ENCODE measurements at places on chromosomes 5 and 9.

- no peak for DNase-seq
Observed at GRCh38 chr5:490116-491106, 33.8 kb downstream of the SLC9A3 start.

GRCh38 chr9:87708986-87709728, 16.8 kb upstream of the CTSL start:
- DNase-seq: no peak

DNA sequence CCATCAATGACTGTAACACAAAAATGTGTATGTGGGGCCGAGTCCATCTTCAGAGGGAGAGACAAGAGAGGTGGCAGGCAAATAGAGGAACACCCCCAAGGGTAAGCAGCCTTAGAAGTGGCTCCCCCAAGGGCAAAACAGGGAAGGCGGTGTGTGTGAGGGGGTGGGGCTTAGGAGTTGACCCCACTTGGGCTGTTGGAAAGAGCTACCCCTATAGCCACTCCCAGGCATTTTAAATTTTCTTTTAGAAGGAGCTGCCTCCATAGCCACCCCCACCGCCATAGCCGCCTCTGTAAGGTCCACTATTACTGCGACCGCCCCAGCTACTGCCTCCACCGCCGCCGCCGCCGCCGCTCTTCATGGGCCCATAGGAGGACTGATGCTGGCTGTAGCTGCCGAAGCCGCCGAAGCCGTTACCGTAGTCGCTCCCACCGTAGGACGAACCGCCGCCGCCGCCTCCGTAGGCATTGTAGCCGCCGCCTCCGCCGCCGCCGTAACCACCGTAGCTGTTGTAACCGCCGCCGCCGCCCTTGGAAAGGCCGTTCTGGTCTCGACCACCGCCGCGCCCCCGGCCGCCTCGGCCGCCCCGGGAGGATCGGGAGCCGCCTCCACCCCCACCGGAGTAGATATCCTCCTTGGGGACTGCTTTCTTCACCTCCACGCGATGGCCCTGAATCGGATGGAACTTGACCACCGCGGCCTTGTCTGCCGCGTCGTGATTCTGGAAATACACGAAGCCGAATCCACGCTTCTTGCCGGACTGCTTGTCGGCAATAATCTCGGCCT, 1.1 kb downstream of the HNRNPA0 start:
- DNase-seq: no peak

DNA sequence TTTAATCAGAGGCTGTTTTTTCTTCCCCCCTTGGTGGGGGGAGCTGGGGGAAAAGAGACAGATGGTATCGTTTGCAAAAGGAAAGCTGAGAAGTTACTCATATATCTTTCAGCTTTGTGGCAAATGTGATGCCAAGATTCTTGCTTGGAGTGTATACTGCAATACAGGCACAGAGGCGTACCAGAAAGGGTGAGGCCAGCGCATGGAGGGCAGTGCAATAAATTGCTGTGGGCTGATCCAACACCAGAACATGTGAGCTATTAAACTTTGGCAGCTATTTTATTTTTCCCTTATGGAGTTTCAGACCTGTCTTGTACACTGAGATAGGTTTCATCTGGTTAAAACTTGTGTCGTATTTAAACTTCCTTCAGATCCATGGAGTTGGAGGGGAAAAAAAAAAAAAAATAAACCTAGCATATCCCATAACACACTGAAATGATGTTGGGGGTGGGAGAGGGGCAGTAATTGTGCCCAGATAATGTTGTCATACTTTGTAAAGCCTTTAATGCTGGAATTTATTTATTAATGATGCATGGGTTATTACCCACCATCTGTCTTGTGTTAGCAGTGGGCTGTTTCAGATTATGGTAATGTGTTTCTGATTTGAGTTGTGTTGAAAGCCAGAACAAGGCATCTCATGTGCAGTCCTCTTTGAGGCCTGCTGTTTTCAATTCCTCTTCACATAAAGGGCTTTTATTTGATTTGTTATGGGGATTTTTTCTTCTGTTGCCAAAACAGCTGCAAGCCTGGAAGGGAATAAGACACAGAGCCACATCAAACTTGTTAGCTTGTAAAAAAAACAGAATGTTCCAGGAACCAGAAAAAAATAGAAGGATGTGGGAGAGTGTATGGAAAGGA, 891.3 kb downstream of the TLE1 start:
- no peak for DNase-seq

GRCh38 chr9:109953300-109953699, 173.3 kb downstream of the PALM2AKAP2 start:
- no peak for DNase-seq

DNA sequence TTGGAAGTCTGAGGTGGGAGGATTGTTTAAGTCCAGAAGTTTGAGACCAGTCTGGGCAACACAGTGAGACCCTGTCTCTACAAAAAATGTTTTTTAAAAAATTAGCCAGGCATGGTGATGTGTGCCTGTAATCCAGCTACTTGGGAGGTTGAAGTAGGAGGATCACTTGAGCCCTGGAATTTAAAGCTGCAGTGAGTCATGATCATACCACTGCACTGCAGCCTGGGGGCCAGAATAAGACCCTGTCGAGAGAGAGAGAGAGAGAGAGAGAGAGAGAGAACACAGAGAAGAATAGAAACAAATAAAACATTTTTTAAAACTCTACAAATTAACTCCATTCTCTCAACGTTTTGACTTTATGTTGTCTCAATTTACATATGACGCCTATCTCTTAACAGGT, 111.8 kb downstream of the BARX1 start:
- no peak for DNase-seq

GRCh38 chr9:81632599-81632998, 56.7 kb downstream of the TLE1 start:
- no peak for DNase-seq

- no peak for DNase-seq
Observed at GRCh38 chr5:159788835-159789331, 127.4 kb upstream of the ADRA1B start.

GRCh38 chr5:97162045-97162444, 19.6 kb upstream of the LIX1 start:
- DNase-seq: peak; percentile 54

DNA sequence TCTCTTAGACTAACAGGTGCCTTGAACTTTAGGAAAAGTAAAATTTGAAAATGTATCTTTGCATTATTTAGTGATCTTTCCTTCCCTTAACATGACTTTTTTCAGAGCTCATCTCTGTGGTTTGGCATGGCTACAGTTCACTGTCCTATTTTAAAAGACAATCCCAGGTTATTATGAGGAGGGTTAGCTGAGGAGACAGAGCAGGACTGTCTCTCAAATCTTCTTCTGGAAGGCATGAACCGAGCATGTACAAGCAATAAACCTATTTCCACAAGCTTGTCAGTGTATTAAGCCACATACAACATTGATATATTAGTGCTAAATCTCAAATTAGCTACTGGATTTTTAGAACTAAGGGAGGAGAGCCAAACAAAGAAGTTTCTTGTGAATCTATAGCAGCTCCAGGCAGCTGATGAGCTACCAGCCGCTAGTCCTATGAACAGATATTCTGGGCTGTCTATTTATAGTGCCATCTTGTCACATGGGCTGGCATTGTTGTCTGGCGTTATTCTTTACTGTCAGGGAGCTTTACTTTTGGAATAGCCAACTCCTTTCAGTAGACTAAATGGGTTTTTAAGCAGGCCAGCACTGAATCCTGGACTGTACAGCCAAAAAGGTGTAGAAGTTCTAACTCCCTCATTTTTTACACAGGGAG, 171.2 kb upstream of the ACTBL2 start:
- DNase-seq: no peak

DNA sequence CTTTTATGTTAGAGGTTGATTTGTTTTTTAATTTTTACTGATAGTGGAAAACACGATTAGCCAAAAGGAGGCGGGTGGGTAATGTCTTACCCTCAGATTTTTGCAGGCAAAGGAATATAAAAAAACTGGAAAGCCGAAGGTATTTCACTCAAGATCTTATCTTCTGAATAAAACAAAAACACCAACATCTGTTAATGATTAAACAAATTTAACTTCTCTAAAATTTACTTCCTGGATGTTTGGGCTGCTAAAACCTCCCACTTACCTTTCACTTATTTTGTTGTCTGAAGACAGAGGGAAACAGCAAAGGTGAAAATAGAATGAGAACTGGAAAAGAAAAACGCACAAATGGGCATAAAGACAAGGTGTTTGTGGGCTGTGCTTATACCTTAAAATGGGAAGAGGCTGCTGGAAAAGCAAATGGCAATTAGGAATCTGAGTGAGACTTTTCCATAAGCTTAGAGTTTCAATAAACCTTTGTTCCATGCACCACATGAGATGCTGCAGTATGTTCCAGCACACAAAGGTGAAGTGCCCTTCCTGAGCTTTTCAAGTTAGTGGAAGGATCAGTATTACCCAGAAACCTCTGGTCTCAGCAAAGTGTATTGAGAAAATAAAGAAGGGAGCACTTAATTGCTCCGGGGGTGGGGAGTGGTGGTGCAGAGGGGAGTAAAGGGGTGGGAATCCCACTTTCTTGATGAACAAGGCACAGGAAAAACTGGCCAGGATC, 298.3 kb downstream of the BNC2 start:
- no peak for DNase-seq

DNA sequence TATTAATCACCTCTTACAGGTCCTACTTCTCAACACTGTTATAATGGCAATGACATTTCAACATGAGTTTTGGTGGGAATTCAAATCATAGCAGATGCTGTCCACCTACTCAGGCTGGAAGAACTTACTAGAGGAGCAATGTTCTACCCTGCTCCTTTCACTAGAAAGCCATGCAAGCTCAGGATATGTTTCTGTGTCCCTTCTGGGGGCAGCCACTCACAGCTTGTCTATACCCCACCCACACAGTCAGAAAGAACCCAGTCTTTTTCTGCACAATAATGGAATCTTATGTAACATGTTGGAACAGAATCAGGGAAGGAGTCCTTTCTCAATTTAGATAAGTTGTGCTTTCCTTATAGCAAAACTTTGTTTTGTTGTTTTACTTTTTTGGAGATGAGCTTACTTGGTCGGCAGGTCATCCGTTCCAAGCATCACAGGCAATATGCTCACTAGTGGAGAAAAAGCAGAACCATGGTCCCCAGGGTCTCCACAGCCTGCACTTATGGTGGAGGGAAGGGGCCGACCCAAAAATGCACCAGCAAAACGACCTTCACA, 53.3 kb upstream of the ICE1 start:
- DNase-seq: no peak

DNA sequence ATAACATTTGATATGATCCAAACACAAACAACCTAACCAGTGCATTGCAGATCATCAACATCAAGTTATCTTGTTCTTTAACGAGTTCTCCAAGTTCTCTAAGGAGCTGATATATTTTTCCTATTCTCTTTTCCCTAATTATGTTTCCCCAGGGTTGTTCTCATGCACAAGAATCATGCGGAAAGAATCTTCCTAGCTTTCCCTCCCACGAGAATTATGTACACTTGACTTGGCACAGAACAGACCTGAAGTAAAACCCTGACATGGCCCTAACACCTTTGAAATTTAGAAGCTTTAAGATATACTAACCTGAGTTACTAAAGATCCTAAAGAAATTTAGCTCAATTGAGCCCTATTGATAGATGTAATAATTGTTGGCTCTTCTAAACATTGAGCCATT, 110.7 kb upstream of the FST start:
- no peak for DNase-seq

GRCh38 chr5:177610131-177610769, 10.3 kb downstream of the B4GALT7 start:
- no peak for DNase-seq

DNA sequence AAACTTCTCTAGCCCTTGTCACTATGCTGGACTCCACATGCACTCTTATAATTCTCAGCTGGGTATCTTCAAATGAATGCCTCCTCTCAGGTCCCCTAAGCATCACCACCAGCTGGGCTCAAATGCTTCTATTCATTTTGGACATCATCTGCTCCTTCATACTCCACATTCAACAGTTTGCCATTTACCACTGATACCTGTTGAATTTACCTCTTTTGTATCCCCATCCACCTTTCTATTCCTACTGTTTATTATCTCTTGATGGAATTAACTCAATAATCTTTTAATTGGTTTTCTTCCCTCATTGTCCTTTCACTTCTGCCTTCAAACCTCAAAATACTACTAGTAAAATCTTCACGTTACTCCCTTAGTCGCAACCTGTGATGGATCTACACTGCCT, 14.5 kb downstream of the RANBP6 start:
- DNase-seq: no peak

GRCh38 chr5:14628346-14628745, 36.2 kb upstream of the OTULIN start:
- DNase-seq: no peak

GRCh38 chr5:160260881-160261815, 31.8 kb downstream of the FABP6 start:
- peak; percentile 60 for DNase-seq

GRCh38 chr9:127714951-127715469, 453 bp downstream of the PTRH1 start:
- DNase-seq: no peak

GRCh38 chr5:155299386-155300005, 285.9 kb downstream of the KIF4B start:
- DNase-seq: peak; percentile 90

DNA sequence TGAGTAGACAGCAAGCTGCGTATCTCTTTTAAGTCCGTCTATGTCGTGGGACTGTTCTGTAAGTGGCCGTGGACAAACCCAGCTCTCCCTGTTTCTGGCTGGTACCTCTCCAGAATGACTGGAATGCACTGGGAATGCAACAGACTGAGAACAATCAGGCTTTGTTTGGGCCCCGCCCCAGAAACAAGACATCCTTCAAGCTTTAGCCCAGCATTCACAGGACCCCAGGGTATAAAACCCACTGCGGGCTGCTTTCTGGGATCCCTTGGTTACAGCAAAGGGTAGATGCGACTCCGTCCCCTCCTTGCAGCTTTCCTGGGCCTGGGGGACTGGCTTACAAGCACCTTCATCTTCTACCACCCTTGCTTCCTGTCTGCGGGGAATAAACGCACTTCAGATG, 45.6 kb upstream of the SPTLC1 start:
- no peak for DNase-seq

- no peak for DNase-seq
Observed at GRCh38 chr5:138064526-138064925, 19.3 kb upstream of the WNT8A start.

GRCh38 chr5:84546686-84547085, 162.0 kb upstream of the EDIL3 start:
- DNase-seq: no peak

Measured in NCI-H2029 (cell line).